ENCODE measurements at places on chromosomes 5 and 9.

GRCh38 chr9:129344641-129345495 lies 166.8 kb upstream of the IER5L start:
- no peak for DNase-seq

- no peak for DNase-seq
These were observed 116.1 kb downstream of the ARL15 start for GRCh38 chr5:54194318-54194717.

- DNase-seq: no peak
These were observed 374 bp upstream of the SLC1A3 start for GRCh38 chr5:36606036-36606427.

DNA sequence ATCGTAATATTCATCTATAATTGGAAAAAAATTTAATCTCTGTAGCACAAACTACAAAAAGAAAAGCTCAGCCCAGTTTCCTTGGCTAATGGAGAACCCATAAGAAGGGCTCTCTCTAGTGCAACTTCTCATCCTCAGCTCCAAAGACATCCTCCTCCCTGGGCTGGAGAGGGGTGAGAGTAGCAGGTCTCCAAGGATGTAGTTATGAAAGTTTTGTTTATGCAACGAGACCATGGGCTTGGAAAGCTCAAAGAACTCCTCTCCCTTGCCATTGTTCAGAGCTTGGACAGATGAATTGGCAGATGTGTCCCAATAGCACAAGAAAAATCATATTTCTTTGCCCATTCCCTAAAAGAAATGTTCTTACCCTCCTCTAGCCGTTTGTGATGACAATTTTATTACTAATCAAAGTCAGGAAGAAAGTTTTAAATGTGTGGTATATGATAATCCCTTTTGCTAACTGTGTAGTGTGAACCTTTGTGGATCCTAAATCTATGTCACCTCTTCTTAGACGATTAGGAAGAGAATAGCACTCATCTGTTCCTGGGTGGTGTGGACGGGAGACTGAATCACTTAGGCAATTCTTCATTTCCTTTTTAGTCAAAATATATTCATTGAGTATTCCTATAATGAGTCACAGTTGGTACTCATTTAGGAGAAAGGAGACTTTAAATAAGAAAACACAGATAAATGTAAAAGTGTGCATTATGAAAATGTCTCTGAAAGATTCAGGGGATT lies 52.2 kb downstream of the GARNL3 start:
- DNase-seq: no peak

DNA sequence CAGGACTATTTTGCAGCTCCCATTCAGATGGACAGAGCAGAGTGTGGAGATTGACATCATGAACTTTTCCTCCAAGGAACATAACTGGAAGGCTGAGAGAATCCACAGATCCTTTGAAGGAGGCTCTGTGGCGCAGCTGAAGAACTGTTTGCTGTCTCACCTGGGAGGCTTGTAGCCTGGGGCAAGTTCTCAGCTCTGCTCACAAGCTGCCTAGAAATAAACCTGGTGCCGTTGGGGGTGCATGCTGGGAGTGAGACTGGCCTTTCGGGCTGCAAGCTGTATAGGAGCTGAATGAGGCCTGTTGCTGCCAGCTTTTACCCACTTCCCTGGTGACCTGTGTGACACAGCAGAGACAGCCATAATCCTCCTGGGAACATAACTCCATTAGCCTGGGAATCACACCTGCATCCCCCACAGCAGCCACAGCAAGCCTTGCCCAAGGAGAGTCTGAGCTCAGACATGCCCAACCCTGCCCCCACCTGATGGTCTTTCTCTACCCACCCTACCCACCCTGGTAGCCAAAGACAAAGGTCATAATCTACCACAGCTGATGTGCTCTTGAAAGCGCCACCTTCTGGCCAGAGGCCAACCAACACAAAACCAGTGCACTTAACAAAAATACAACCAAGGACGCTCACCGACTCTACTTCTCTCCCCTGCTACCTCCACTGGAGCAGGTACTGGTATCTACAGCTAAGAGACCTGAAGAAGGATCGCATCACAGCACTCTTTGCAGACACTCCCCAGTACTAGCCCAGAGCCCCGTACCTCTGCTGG lies 205.1 kb upstream of the MRPS30 start:
- no peak for DNase-seq

DNA sequence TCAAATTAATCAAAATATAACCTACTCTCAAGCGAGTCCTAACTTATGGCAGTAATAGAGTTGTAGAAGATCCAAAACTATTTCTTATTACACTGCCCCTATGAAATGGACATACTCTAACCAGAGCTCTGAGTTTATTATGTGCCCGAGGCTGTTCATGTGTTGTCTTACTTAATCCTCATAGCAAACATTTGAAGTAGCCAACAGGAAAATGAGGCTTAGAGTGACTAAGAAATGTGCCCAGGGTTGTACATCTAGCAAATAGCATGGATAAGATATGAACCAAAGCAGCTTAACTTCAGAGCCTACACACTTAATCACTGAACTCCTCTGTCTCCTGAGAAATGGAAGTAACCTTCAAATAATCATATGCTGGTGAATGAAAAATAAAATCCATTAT lies 1551.7 kb downstream of the MAT2B start:
- DNase-seq: no peak

DNA sequence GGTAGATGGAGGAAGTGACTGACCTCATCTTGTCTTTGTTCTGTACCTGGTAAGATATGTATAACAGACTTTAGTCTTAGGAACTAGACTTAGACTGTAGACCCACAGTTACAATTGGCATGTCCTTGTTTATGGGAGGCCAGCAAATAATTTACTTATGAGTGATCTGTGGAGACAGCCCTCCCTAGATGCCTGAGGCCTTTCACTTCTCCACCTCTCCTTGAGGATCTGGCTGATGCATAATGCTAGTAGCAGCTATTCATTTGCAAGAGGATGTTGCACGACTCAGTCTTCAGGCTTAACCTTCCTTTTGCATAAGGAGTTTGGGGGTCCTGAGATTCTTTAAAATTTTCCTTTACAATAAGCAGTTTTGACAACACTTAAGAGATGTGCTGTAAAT lies 100.7 kb downstream of the YTHDC2 start:
- DNase-seq: no peak

DNA sequence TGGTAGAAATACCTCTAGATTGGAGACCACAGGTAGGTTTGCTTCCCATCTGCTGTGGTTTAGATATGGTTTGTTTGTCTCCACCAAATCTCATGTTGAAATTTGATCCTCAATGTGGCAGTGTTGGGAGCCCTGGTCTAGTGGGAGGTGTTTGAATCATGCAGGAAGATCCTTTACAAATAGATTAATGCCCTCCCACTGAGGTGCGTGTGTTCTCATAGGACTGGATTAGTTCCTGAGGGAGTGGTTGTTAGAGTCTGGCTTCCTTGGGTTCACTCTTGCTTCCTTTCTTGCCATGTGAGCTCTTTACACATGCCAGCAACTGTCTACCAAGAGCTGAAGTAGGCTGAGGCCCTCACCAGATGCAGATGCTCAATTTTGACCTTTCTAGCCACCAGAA lies 391.1 kb upstream of the GRIA1 start:
- no peak for DNase-seq

DNA sequence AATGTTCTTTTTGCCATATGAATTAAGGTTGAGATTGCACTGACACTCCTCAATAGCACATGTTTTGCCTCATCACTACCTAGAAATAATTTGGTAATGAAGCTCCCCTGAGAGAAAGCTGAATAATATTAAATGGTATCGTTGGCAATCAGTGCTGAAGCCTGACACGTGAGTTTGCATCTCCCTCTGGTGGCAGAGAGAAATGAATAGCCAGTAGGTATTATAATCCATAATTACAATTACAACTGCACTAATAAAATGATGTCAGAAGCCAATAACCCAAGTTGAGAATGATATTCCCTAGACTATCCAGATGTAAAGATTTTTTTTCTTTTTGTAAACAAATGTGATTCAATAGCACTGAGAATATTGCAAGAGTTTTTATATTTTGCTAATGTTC lies 700.3 kb downstream of the PTPRD start:
- no peak for DNase-seq
